ENCODE measurements at places on chromosomes 1 and 21.

DNA sequence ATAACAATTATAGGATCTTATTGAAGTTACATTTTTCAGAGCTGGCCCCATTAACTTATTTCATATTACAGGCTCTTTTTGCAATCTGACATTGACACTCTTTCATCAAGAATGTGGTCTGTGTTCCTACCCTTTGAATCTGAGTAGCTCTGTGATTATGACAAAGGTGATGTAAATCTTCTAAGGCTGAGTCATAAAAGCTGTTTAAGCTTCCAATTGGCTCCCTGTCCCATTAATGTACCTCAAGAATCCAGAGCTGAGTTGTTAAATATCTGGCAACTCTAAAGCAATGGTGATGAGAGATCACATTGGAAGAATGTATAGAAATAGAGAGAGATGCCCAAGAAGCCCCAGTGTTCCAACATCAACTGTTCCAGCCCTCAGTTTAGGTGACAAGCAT, 178.5 kb upstream of the DEPDC1 start:
- peak; percentile 60 for DNase-seq

GRCh38 chr1:209405183-209405814, 178.2 kb upstream of the CAMK1G start:
- peak; percentile 62 for DNase-seq

- no peak for DNase-seq
These were observed 1162.5 kb downstream of the MRPL39 start for GRCh38 chr21:24444736-24445135.

- DNase-seq, result no peak
These were observed 14.7 kb downstream of the DOP1B start for GRCh38 chr21:36171336-36171735.

DNA sequence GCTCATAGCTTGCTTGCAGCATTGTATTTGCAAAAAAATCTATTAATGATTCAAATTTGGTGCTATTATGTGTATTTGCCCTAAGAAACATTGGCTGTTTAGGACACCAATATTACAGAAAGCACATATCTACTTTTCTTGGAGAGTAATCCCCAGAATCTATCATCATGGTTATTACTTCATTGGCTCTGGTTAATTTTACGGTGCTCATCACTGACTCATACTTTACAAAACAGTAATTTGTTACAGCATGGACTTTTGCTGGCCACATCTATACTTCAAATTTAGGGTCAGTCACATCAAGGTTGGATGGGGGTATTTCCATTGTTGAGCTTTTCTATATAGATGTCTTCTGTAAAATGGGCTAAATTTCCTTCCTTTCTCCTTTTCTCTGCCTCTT, 45.7 kb downstream of the SH3GLB1 start:
- no peak for DNase-seq

DNA sequence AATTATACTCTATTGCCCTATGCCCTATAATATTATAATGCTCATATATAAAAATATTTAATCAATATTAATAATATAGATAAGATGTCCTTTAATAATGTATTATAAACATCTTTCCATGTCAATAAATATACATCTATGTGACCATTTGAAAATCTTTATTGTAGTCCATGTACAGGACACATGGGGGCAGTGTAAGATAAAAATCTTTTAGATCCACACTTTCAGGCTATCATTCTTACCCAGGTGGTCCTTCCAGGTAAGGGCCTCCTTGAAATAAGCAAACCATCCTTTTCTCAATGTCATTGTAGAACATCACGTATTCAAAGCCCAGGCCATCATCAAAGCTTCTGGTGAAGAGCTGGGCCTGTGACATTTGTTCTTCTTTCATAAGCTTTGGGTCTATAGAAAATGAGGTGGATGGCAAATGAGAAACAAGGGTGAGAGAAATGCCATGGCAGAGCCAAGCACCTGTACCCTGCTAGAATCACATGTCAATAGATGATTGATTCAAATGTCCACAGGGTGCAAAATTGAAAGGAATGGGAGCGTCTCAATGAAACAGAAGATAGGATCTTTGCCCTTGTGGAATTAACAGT, 20.2 kb downstream of the THEM4 start:
- no peak for DNase-seq

DNA sequence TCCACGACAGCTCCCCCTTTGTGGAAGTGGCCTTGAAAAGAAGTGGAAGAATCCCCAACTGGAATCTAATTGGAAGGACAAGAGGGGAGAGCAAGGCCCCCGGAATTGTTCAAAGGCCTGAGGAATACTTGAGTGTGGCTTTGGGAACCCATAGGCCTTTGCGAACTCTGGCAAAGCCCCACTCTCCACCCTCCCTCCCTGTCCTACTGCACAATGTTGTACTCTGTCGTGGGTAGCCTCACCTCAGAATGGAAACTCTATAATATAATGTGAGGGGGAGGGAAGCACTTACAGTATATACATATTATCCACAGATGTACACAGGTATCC, 28.5 kb downstream of the PLPP3 start:
- DNase-seq, result no peak

- DNase-seq, result no peak
These were observed 63.7 kb downstream of the FAAP20 start for GRCh38 chr1:2130871-2131289.

DNA sequence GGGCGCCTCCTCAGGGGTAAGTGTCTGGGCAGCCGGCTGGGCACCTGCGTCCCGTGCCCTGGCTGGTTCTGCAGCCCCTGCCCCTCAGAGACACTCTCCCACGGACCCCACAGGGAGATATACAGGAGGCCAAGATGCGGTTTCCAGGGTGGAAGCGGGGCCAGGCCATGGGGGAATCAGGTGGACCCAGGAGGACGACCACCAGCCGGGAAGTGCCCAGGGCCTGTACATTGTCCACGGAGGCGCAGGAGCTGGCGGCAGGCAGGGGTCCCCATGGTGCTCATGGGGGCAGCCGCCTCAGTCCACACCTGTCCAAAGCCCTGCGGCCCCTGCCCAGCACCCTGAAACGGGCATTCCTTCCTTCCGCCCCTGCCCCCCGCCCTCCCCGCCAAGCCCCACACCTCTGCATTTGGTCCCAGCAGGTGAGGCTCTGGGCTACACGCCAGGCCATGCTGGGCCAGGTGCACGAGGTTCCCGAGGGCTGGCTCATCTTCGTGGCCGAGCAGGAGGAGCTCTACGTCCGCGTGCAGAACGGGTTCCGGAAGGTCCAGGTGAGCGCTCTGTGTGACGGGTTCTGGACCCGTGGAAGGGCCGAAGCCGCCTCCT, 36.7 kb downstream of the SLC19A1 start:
- no peak for DNase-seq

DNA sequence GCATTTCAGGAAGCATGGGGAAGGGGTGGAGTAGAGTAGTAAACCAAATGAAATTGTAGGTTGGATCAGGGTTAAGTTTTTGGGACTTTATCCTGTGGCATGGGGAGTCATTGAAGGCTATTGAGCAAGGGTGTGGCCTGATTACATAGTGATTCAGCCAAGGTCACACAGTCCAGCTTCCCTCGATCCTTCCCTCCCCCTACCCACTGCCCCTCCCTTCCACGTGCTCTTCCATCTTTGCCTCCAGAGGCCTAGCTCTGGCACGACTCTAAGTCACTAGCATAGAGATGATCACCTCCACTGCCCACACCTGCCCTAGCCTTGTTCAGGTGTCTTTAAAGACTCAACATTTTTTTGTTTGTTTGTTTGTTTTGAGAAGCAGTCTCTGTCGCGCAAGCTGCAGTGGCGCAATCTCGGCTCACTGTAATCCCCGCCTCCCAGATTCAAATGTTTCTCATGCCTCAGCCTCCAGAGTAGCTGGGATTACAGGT, 37.2 kb upstream of the SLC9A1 start:
- DNase-seq, result peak; percentile 12

- DNase-seq, result no peak
These were observed 10.3 kb downstream of the NFIA start for GRCh38 chr1:61092642-61093041.

DNA sequence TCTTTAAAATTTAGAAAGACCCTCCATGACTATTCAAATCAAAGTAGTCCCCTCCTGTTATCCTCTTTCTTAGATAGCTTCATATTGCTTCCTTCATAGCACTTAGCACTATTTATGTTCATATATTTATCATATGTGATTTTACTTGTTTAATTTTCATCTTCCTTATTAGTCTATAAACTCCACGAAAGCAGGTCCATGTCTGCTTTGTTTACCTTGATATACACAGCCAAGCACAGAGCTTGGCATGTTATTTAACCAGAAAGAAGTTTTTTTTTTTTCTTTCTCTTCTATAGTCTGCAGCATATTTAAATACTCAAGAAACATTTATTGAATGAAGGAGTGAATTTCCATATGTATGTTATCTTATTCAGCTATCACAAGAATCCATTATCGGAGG, 36.0 kb downstream of the SCP2 start:
- no peak for DNase-seq

GRCh38 chr1:240056350-240056749, 35.3 kb upstream of the FMN2 start:
- DNase-seq, result no peak

DNA sequence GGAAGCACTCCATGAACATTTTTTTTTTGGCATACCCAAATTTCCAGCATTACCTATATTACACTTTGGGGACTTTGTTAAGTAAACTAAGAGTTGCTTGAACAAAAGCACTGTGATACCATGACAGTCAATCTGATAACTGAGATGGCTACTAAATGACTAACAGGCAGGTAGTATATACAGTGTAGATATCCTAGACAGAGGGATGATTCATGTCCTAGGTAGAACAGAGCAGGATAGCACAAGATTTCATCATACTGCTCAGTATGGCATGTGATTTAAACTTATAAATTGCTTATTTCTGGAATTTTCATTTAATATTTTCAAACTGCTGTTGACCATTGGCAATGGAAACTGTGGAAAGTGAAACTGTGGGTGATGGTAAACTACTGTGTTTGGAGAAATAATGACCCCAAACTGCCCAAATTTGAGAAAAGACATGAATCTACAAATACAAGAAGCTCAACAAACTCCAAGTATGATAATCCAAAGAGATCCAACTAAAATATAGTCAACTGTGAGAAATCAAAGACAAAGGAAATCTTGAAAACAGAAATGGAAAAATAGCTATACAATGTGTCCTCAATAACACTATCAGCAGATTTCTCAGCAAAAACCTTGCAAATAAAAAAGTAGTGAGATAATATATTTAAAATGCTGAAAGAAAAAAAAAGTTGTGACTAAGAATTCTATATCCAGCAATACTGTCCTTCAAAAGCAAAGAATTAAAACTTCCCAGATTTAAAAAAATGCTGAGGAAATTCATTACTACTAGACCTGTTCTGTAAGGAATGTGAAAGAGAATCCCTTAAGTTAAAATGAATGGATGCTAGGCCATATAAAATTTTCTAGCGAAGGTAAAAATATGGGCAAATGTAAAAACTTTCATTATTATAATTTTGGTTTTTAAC, 410.4 kb downstream of the DUSP10 start:
- DNase-seq, result no peak

GRCh38 chr1:51331206-51332100, 1.1 kb upstream of the TTC39A start:
- DNase-seq, result no peak

DNA sequence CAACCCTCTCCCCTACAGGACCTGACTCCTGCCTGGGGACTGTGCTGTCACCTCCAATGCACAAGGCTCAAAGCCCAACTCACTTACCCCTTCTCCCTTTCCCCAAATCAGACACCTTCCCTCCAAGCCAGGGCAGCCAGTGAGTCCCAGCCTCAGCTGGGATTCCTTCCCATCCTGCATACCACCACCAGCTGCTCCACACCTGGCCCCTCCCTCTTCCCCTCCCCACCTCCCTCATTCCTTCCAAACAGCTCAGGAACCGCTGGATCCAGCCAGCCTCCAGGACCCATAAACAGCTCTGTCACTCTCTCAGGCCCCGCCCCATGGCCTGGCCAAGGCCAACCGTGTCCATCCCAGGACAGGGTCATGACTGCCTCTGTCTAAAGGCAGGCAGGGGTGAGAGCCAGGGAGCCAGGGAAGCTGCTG, 41.4 kb downstream of the ACOT7 start:
- DNase-seq, result no peak

DNA sequence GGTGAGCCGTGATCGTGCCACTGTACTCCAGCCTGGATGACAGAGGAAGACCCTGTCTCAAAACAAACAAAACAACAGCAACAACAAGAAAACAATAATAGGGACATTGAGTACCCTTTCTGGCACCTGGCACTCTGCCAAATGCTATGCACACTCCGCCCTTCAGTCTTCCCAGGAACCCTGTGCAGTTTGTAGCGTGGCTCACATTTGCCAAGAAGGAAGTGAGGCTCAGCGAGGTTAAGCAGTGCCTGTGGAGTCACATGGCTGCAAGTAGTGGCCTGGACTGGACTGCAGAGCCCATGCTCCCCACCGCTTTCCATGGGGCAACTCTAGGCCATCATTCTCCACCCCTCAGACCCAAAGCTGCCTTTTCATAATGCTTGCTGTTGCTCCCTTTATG, 5.3 kb upstream of the EVA1B start:
- DNase-seq, result no peak

DNA sequence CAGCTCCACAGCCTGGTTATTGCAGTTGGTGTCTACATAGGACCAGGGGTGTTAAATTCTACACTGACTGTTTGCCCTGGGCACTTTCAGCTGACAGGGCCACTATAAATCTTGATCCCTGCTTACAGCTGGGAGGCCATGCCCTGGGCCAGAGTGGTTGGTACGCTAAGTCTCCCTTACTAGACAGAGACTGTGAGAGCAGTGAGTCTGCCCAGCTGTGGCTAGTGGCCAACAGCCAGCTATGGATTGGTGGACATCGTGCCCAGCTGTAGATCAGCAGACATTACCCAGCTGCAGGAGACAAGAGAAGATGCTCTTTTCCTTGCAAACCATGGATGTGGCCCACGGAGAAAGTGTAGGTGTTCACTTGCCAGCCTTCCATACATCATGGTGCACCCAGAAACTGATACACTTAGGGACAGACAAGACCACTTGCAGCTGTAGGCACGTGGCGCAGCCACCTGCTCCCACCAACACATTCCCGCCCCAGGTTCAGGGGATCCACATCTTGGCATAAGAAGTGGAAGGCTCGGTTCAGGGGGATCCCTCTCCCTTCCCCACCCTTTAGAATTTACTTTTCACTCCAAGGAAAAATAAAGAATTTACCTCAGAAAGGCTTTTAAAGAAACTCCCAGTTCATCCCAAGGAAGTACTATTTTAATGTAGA, 16.4 kb upstream of the PAX7 start:
- no peak for DNase-seq

DNA sequence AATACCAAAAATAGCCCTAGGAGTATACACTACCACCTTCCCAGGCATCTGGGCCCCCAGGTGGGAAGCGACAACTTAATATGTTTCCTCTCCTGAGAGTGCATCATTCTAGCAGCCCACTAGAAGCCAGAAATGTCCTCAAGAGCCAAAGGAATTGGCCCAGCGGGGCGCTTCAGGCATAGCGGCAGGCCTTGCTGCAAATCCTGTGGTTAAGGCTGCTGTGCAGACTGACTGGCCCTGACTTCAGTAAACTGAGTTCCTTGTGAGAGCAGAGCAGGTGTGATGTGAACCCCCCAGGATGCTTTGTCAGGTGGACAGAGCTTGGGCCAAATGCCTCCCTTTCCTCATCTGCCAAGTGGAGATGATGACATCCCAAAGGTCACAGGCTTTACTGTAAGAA, 29.7 kb upstream of the LDLRAP1 start:
- DNase-seq, result no peak

All from NCI-H226 (cell line).